ENCODE measurements at places on chromosomes 13 and 19.

- DNase-seq: no peak
These were observed 130.2 kb upstream of the MCF2L start for GRCh38 chr13:112838842-112839117.

GRCh38 chr13:110298505-110299282 is 8.3 kb downstream of the COL4A1 start:
- DNase-seq: no peak

- DNase-seq: no peak
These were observed 986 bp downstream of the DGKH start for GRCh38 chr13:42049454-42049813.

DNA sequence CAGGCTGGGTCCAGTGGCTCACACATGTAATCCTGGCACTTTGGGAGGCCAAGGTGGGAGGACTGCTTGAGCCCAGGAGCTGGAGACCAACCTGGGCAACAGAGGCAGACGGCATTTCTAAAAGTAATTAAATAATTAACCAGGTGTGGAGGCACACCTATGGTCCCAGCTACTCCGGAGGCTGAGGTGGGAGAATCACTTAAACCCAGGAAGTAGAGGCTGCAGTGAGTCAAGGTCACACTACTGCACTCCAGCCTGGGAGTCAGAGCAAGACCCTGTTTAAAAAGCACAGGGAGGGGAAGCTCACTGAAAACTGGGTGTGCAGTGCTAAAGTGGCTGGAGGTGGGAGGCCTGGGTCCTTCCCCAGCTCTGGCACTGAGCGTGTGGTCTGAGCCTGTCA is 9.7 kb downstream of the LATS2 start:
- no peak for DNase-seq

DNA sequence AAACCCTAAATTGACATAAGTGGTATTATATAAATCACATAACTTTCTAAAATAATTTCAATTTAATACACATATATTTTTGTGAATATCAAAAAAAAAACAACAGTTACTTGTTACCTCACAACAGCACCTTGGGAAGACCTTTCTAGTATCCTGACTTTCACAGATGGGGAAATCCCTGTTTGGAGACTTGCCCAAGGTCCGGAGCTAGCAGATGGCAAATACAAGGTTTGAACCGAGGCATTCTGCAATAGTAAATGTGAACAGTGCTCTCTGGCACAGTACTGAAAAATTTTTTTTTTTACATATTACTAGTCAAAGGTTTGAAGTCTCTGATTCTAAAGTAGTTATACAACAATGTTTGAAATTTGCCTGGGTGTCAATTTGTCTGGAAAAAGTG is 104.5 kb downstream of the SUCLA2 start:
- DNase-seq: no peak

DNA sequence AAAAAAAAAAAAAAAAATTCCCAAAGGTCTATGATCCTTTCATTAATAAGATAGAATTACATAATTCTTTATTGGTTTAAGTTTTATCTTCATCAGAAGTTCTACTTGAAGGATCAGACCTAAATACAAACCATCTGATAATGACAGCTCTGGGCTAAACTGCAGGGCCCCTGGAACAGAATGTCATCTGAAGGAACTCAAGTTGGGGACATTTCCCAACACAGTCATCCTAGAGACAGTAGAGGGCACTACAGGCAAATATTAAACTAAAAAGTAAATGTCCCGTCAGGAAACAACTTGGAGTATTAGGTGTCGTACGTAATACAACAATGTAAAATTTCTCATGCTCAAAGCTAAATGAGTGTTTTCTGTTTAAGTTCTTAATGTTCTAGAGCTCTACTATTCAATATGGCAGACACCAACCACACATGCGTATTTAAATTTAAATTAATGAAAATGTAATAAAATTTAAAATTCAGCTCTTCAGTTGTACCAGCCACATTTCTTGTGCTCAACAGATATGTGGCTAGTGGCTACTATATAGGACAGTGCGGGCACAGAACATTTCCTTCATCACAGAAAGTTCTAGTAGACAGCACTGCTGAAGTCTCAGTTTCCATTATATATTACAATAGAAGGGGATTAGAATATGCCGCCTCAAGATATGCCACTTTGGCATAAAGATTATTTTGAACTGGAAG is 21.8 kb upstream of the NAXD start:
- DNase-seq: peak; percentile 13

GRCh38 chr19:6564393-6564792 is 26.6 kb downstream of the CD70 start:
- DNase-seq: no peak

- DNase-seq: no peak
These were observed 56.9 kb downstream of the LACC1 start for GRCh38 chr13:43936647-43937046.

GRCh38 chr19:47752440-47753211 is 7.3 kb downstream of the NOP53 start:
- no peak for DNase-seq

- DNase-seq: no peak
These were observed 39.3 kb downstream of the ZNF45 start for GRCh38 chr19:43895727-43896308.

- DNase-seq: no peak
These were observed 256 bp downstream of the MICOS13 start for GRCh38 chr19:5680084-5680436.

- DNase-seq: no peak
These were observed 334.7 kb downstream of the IRS2 start for GRCh38 chr13:109451726-109452125.

DNA sequence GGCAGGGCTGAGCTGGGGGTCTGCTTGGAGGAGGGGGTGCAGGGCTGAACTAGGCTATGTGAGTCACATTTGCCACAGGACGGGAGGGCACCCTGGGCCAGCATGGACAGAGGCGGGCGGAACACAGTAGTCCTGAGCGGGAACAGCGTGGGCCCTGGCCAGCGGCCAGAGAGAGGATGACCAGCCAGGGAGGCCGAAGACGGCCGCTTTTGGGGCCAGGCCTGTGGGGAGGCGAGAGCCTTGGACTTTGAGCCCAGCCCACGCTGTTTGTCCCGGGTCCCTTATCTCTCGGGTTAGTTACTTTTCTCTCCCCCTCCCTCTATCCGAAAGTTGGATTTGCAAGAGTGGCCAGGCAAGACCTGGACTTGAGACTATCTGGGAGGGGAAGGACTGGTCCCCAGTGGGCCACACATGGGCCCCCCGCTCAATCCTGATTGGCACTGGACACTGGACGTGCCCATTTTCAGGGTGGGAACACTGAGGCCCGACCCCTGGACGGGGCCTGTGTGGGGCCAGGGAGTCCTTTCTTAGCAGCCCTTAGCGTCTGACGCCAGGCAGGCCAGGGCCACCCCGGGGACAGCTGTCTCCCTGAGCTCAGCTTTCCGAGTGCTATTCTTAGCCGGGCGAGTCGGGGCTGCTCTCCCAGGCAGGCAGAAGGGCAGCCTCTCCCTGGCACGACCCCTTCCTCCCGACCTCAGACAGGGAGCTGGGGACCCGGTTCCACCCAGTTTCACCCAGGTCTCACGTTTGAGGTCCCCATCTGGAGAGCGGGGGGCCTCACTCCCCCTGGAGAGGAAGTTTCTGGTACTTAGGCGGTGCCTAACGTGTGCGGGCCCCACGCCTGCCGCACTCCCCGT is 833 bp downstream of the GAMT start:
- DNase-seq: no peak

DNA sequence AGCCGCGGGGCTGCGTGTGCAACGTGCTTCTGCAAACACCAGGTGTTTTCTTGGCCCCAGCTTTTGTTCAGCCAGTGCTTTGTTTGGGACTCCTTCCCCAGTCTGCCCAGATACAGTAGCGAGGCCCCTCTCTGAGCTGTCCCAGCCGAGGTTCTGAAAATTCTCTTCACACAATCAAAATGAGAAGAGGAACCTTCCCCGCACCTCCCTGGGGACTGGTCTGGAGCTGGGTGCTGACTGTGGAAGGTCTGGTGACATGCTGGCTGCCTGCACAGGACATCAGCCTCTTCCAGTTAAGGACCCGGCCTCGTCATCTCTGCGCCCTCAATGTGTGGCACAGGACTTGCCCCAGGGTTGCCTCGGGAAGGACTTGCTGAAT is 4.2 kb downstream of the ATP4A start:
- no peak for DNase-seq

DNA sequence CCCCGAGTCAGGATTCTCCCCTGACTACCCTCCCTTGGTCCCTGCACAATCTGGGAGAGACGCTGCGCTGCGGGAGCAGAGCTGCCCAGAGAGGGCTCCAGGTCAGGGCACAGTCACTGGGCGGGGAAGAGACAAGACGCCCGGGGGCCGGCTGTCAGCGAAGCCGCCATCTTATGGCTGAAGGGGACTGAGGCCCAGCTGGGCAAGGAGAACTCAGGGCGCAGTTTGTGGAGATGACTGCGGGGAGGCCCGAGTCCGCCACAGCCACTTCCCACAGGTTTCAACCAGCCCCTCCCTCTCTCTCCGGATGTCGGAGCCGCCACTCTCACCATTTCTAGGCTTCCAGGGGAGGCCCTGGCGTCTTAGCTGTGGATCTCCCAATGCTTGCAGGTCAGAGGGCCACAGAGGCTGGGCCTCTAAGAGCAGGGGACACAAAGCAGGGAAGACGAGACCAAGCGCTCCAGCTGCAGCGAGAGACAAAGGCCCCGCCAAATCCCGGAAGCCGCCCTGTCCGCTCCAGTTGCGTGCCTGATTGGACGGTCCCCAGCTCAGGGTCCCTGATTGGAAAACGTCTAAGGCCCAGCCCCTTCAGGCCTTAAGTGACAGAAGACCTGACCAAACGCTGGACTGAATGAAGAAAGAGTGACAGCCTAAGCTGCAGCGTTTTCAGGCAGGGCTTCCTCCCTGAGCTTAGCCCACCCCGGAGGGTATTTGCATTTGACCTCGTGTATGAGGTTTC is at the start of gene ZNF724:
ZNF724 (minus strand) TSS at position 484 of the 739 bp plus-strand sequence; CDS start at position 332, 152 bp downstream.
- peak; percentile 86 for DNase-seq

GRCh38 chr13:86174622-86175021 is 375.4 kb upstream of the SLITRK6 start:
- DNase-seq: no peak

DNA sequence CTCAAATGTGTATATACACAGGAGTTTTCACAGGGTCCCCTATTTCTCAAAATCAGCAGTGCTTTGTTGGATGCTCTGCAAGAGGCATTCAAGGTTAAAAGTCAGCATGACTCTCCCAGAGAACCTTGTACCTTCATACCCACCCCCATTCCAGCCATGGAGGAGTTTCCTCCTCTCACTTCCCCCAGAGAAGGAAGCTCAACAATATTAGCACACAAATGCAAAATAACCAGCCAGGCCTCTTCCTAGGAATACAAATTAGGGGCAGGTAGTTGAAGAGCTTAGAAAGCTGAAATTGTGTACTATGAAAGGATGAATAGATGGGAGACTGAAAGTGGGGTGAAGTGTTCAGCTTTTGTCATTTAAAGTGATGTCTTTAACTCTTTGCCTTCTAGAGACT is 43.8 kb downstream of the SPRY2 start:
- no peak for DNase-seq

DNA sequence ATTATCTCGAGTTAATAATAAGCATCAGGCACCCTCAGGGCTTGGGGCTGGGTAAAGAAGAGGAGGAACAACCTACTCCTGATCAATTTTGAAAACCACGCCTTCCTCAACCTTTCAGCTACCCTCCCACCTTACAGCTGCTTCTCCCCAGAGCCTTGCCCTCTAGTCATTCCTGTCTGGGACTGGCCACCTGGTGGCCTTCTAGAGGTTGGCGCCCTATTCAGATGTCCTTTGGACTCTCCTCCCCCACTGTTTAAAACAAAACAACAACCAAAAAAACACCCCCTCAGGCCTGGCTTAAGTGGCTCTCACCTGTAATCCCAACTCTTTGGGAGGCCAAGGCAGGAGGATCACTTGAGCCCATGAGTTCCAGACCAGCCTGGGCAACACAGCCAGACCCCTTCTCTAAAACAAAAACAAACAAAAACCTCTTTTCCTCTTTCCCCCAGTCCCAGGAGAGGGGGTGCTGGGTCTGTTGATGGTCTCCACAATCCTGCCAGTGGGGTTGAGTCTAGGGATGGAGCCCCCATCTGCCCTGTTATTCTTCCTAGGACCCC is 62.3 kb downstream of the CCDC70 start:
- no peak for DNase-seq

DNA sequence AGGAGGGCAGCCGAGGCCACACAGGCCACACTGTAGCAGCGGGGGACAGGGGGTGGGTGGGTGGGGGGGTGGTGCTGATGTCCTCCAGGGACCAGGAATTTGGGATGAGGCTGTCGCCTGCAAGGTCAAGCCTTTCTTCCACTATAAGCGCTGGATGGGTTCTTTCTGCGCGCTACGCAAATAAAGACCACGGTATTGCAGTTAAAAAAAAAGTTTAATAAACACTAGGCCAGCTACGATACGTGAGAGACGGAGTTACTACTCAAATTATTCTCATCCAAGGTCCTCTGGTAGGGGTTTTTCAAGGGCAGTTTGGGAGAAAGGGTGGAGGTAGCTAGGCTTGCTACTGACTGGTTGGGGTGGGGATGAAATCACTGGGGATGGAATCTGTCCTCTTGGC is 508 bp upstream of the ZNF44 start:
- DNase-seq: no peak

- DNase-seq: no peak
These were observed at the start of gene ELAVL3 for GRCh38 chr19:11480715-11481533. ELAVL3 (minus strand) TSS chr19:11481046; CDS start chr19:11480608, 438 bp downstream.

DNA sequence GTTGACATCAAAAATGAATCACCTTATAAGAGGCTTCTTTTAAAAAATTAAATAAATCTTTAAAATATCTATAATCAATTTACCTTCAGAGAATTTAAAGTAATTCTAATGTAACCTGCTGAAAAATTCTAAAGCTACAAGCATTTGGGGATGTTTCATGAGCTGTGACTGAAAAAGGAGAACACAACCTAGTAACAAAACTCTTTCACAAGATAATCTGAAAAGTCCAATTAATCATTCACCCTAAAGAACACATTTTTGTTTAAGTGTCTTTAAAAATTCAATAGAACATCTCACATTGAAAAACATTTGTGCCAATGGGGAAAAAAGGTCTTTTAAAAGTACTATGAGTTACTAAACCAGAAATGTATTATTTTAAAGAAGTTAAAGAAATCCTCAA is 22.8 kb downstream of the KLF12 start:
- DNase-seq: no peak

DNA sequence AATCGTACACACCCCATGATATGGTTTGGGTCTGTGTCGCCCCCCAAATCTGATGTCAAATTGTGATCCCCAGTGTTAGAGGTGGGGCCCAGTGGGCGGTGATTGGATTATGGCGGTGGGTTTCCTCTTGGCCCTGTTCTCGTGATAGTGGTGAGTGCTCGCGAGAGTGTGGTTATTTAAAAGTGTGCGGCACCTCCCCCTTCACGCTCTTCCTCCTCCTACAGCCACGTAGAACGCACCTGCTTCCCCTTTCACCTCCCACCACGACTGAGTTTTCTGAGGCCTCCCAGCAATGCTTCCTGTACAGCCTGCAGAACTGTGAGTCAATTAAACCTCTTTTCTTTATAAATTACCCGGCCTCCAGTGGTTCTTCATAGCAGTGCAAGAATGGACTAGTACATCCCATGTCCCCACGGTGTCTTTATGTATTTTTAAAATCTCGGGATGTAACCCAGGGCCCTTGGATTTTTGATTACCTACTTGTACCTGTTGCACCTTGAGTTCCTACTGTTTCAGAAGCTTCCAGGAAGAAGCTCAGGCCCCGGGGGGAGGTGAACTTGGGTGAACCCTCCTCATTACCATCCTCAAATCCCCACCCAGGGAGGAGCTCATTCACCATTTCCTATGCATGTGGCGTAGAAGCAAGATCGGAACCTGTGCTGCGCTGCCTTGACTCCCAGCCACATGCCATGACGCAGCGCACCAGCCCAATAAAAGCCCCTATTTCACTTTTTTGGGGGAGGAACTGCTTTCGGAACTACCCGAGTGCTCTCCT is 52.4 kb downstream of the TEX29 start:
- DNase-seq: no peak
